Suprapubic skin (tissue), 4 donors: ENCODE measurements at places on chromosomes 2 and 18.

GRCh38 chr2:170468557-170468956, 246.6 kb upstream of the SP5 start:
- DNase-seq: no peak

DNA sequence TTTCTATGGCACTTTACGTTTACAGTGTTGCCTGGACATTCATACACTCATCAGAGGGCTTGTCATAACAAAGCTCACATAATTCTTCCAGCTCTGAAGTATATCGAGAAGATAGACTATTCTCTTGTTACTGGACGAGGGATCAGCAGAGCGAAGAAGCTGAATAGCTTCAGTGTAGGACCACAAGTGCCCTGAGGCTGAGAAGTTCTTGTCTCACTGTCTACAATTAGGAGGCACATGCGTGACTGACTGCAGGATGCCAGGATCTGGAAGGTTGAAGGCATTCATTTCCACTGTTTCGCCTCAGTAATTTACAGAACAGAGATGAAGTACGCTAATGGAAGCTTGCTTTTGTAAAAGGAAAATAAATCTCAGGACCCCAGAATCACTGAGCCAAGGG, 9.6 kb downstream of the SH3YL1 start:
- DNase-seq: no peak

DNA sequence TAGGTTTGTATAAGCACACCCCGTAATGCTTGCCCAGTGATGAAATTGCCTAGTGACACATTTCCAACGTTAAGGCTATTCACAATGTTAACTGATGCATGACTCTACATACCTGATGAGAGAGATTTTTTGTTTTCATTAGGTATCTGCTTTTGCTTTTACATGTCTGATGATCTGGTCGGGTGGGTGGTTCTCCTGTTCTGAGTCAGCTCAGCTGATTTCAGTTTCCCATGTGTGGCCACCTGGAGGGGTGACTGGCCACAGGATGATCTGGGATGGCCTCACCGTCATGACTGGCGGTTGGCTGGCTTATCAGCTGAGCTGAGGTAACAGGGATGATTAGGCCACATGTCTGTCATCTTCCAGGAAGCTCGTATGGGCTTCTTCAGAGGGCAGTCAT, 33.8 kb upstream of the ACYP2 start:
- DNase-seq: no peak

DNA sequence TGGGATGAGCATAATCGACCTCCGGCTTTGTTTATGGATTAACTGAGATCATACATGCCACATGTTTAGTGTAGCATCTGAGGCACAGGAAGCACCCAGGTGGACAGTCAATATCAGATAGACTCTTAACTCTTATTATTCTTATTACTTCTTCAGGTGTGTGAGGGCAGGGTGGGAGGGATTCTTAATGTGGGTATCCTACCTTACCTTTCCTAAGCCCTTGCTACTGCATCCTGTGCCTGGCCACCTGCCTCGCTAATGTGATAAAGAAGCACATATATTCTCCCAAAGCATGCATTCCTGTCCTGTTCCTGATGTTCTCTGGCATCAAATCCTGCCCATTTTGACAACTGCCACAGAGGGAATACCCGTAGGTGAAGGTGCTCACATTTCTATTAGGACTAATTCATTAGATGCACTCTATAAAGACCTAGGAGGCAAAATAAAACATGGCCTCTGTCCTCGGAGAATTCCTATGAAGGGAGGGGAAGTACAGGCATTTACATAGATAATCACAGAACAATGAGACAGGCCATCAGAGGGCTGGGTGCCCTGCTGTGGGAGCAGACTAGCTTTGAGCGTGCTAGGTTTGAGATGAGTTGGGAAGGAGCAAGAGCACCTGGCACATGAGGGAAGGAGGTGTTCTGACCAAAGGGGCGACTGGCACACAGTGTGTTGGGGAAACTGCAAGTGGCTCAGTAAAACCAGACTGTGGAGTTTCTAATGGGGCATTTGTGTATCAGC, 19.5 kb upstream of the CELF4 start:
- DNase-seq: no peak

GRCh38 chr2:216222650-216223352, 113.7 kb downstream of the XRCC5 start:
- DNase-seq: no peak

GRCh38 chr2:170465241-170465640, 249.9 kb upstream of the SP5 start:
- no peak for DNase-seq

DNA sequence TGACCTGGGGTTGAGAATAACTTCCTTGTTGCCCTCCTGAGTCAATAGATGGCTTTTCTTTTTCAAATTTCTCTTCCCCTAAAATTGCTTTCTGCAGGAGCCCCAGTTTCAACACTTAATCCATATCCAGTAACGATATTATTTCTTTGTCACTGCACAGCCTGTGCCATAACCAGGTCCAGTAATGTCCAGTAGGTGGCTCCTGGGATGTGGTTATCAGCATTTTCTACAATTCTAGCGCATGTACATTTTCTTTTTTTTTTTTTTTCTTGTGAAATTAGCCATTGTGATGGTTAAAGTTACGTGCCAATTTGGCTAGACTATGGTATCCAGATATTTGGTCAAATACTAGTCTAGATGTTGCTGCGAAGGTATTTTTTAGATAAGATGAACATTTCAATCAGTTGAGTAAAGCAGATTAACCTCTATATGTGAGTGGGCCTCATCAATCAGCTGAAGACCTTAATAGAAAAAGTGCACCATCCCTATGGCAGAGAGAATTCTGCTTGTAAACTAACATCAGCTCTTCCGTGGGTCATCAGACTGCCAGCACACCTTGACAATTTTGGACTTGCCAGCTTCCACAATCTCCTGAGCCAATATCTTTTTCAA, 72.9 kb upstream of the SCG2 start:
- no peak for DNase-seq

DNA sequence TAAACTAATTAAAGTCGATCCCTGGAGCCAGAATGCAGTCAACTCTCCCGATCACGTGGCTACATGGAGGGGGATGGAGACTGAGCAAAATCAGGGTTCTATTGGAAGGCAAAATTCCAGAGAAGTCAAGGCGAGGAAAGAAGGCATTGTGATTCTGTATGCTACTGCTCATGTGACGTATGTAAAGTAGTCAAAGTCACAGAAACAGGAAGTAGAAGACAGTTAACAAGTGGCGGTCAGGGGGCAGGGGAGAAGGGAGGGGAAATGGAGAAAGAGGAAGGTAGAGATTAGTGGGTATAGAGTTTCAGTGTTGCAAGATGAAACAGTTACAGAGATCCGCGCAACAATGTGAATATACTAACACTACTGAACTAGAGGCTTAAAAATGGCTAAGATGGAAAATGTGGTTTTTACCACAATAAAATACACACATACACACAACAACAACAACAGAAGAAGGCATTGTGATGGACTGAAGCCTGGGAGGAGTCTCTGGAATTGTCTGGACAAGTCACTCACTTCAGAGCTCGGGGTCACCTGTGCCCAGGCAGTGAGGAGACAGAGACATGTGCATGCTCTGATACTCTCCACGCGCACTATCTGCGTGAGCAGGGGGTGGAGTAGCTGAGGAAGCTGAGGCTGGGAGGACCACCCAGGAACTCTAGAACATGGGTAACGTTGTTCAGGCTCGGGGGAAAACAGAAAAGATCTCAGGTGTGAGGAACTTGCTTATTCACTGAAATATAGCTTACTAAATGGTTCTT, 89.9 kb upstream of the CDCA7 start:
- DNase-seq: no peak

DNA sequence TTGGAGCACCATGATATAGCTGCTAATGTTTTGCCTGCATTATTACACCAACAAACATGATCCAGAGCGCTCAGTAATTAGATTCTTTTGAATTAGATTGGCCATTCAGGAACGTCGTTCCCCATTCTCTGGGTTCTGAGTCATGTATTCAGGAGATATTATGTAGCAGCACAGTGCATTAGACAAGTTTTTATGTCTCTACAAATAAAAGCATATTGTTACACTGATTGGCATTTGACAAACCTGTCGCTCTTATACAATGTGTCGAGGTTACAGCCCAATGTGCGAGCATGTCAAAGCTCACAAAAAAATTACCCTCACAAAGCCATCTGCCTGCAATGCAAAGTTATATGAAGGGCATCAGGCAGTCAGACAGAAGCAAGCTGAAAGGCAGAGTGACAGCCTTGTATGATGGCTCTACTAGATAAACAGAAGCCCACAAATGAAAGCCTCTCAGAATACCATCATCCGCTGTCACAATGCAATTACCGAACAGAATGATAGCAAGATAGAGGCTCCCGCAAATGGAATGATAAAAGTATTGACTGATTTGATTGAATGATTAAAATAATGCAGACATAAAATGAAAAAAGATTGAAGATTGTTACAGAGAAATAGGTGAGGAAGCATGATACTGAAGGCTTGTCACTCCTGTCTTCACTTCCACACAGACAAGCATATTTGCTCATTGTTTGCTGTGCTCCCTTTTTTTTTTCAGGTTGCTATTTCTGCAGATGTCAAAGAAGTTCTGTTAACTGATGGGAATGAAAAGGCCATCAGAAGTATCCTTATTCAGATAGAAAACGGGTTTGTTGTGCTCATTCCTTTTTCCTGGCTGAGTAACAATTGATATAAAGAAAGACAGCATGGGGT, 234.6 kb upstream of the SIX3 start:
- DNase-seq: no peak

GRCh38 chr18:12921178-12921577, 26.6 kb upstream of the SEH1L start:
- no peak for DNase-seq

GRCh38 chr2:28469304-28469703, 26.6 kb upstream of the PLB1 start:
- no peak for DNase-seq

GRCh38 chr2:7429733-7430132, 512.5 kb downstream of the RNF144A start:
- no peak for DNase-seq

DNA sequence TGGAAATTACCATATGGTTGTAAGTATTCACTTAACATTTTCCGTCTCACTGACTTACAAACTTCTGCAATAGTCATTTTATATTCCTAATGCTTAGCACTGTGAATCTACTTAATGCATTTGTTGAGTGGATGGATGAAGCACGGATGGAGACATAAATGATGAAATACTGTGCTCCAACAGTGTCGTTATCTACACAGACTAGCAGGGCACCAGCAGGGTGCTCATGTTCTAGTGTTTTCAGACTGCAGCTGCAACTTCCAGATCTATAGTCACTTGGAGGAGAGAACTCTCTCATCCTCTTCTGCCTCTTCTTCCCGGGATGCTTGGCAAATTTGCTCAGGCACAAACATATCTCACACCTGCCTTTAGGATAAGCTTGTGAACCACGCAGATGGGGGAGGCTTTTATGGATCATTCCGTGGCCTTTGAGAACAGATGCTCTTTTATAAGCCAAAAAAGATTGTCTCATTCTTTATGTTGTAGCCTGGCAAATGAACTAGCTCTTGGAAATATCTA, 797.7 kb downstream of the MBD2 start:
- DNase-seq: no peak

GRCh38 chr2:75565472-75566462, 5.0 kb upstream of the EVA1A start:
- no peak for DNase-seq

DNA sequence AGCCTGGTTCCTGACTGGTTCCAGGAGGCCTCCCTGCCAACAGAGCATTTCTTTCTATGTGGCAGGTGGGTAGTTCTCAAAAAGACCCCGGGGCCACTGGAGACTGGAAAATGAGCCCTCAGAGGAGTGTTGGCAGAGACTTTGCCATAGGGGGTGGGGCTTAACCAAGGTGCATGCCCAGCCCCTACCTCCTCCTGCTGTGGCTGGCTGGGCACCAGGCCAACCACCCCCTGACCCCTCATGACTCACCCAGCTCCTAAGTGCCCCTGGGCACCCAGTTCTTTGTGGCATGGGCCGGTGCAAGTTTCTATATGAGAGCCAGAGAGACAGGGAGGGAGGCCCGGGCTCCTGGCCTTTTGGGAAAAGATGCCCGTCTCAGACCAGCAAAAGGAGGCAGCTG, 98.2 kb upstream of the SMAD2 start:
- no peak for DNase-seq

DNA sequence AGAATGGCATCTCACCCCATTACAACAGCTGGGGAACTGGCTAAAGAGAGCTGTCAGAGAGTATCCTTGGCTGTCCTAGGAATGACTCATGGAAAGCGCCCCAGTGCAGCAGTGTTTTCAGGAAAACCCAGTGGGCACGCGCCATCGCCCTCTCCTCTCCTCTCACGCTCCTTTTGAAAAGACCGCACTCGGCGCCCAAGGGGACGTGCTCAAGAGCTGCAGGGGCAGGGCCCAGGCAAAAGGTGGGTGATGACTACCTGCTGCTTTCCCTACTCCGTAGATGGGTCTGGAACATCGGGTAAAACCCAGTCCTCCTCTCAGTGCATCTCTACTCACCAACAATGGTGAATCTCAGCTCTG, 68.1 kb downstream of the EMILIN2 start:
- peak; percentile 73 for DNase-seq

DNA sequence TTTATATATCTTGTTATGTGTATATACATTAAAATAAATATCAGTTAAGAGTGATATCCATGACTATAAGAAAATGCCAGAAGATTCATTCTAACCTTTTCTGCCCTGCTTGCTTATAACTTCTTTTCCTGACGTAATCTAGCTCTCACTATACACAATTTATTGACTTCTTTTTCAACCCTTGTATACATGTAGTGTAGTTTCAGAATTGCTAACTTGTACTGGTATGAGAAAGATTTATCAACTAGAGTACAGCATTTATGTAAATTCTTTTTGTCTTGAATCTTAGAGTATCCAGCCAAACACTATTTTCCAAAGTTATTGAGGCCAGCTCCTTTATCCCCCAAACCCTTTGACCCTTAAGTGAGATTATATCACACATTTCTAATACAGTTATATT, 798.0 kb upstream of the RAB6C start:
- no peak for DNase-seq

- DNase-seq: no peak
Observed at GRCh38 chr2:103887625-103888024, 966.3 kb upstream of the POU3F3 start.

- no peak for DNase-seq
Observed at GRCh38 chr18:12421732-12422131, 14.0 kb downstream of the PRELID3A start.

GRCh38 chr2:20541651-20542050, 94.8 kb downstream of the RHOB start:
- no peak for DNase-seq

DNA sequence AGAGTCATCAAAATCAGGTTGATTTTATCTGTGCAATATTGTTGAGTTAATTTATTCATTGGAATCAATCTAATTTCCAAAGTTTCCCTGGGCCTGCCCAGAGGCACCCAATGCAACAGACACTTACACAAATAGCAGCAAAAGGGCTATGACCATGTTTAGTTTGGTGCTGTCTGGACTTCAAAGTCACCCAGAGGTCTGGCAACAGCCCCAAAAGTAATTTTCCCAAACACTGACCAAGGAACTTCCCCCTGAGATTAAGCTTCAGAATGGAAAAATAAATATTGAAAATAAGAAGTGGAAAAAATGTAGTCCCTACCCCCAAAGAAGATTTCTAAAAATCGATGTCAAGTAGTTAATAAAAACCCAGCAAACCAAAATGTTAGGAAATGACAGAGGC, 70.9 kb upstream of the RNF152 start:
- DNase-seq: no peak

- DNase-seq: no peak
Observed at GRCh38 chr2:129178356-129178755, 801.1 kb upstream of the RAB6C start.
